Activated T-helper 2 cell treated with anti-CD3 and anti-CD28 coated beads, Interferon-gamma antibody, Interleukin-2, Interleukin-4, amounts not matched to agents 10 μg/mL and 5 μg/mL and 100 μg/mL, durations not matched to agents 14 hours and 24 hours and 36 hours (primary cell): ENCODE measurements at places on chromosomes 11 and 22.
A peak's percentile ranks its signal among the peaks of the same experiment; 100 is the strongest.

GRCh38 chr11:8408151-8408941 lies 144.7 kb upstream of the LMO1 start:
- DNase-seq: no peak

GRCh38 chr11:102289592-102289991 lies 27.7 kb upstream of the BIRC3 start:
- DNase-seq: no peak

DNA sequence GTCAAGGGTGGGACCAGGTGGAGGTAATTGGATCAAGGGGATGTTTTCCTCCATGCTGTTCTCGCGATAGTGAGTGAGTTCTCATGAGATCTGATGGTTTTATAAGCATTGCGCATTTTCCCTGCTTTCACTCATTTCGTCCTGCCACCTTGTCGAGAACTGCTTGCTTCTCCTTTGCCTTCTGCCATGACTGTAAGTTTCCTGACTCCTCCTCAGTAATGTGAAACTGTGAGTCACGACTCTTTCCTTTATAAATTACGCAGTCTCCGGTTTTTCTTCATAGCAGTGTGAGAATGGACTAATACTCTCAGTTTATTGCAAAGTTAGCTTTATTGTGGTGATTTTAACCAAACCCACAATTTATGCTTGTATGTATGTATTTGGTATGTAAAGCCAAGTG lies 878.5 kb upstream of the ANO3 start:
- DNase-seq: no peak

DNA sequence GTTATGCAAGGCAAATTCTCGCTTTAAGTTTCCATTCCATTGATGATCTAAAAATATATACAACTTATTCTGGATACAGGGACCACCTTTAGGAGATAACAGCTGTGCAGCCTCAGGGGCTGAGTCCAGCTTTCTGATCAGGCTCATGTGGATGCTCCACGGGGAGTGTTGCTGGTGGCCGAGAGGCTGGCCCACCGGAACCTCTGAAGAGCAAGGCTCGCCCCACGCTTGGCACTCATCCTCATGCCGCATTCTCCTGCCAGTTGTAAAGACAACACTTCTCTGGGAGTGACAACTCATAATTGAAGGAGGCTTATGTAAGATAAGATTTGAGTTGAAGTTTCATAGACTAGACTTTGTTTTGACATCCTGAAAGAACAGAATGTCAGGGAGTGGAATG lies 123.5 kb downstream of the MPPED1 start:
- no peak for DNase-seq

DNA sequence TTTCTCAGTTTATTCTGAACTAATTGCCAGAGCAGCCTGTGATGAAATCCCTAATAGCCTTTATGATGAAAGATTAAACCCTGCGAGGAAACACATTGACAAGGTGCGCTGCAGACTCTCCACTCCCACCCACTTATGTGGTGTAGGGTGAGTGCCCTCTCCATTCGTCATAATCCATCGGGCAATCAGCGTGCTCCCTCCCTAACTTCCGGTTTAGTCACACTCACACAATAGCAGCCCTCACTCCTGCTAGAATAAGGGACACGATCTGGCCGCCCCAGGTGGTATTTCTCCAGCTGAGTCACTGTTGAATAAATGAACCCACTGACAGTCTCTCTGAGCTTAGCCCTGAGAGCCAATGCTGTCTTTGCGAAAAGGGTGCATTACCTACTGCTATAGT lies 188.3 kb downstream of the OPCML start:
- DNase-seq: no peak

DNA sequence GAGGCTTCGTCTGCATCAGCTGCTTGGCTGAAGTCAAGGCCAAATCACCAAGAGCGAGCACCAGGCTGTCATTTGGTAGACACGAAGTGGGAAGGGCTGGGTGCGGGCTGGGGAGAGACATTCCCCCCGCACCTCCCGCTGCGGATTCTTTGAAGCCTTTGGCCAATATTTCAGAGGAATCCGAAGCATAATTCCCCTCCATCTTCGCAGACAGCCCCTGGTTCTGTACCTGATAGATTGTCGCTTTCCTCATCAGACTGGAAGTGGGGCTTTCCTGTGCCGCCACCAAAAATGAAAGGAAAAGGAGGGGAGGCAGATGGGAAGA lies 15.3 kb downstream of the BLID start:
- DNase-seq: no peak

- DNase-seq: no peak
Measured at GRCh38 chr11:102793677-102794290, 4.2 kb downstream of the MMP1 start.

- peak; percentile 21 for DNase-seq
Measured at GRCh38 chr11:2268729-2269600, 1.4 kb downstream of the ASCL2 start.

DNA sequence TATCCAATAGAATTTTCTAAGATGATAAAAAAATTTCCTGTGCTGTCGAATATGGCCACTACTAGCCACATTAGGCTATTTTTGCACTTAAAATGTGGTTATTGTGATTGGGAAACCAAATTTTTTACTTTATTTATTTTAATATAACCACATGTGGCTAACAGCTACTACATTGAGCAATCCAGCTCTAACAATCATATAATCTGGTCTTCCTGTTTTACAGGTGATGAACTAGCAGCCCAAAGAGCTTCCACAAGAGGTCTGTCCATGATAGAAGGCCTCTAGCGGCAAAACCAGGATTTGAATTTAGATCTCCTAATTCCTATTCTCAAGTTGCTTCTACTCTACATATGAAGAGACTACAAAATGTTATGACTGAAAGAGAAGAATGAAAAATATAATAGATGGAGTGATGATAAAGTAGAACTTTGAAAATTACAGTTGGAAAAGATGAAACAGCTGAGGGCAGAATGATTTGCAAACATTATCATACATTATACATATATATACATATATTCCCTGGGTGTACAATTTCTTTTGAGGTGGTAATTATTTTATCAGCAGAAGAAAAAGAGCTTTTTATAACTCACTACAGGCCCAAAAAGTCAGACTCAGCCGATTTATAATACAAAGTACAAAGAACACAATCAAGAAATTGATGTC lies 363.5 kb upstream of the PITPNB start:
- no peak for DNase-seq

- no peak for DNase-seq
Measured at GRCh38 chr11:32033067-32033466, 57.8 kb upstream of the RCN1 start.
